ENCODE measurements at places on chromosomes 5 and 9.

DNA sequence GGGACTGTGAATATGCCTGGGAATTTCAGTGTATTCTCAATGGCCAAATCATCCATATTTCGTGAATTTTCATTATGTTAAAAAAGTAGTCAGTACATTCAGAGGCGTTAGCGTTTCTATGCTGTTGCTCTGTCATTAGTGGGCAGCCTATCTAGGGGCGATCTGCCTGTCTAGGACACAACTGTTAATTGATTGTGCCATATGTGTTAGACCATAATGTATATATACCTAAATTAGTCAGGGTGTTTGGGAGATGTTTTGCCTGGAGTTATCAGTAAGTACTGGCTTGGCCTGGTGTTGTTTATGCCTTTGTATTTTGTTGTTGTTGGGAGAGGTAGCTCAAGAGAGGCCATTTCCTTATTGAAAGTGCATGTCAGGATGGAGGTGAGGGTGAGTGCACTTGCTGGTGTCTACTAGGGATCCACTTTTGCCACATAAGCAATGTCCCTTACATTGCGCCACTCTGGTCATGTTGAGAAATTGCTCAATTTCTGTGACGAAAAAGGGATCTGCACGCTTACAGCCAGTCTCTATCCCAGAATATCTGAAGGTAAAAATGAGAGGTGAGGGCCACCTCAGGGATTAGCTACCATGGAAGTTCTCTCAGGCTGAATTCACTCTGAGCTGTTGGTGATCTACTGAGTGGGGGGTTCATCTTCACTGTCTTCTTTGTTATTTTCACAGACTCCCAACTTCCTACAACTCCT, 123.3 kb downstream of the ST8SIA4 start:
- no peak for DNase-seq

GRCh38 chr5:100900142-100900795, 2.8 kb downstream of the ST8SIA4 start:
- no peak for DNase-seq

GRCh38 chr5:134133995-134134541, 19.6 kb downstream of the TCF7 start:
- DNase-seq, result no peak

DNA sequence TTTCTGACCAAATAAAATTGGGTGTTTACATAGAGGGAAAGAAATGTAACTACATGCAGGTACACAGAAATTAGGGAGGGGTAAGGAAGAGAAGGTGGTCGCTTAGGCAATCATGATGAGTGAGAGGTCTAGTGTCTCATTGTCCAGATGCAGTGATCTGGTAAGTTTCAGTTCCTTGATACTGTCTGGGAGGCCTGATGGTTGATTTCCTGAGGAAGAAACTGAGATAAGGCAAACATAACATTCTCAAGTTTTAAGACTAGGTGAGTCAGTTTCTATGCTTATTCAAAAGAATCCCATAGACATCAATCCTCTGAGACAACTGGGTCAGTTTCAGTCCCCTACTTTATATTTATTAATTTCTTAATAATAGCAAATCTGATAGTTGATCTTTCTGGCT, 843.3 kb upstream of the CDH10 start:
- DNase-seq, result no peak
